ENCODE measurements at places on chromosomes 16 and 17.

GRCh38 chr16:46929378-46930332 is 43.8 kb downstream of the DNAJA2 start:
- no peak for DNase-seq

DNA sequence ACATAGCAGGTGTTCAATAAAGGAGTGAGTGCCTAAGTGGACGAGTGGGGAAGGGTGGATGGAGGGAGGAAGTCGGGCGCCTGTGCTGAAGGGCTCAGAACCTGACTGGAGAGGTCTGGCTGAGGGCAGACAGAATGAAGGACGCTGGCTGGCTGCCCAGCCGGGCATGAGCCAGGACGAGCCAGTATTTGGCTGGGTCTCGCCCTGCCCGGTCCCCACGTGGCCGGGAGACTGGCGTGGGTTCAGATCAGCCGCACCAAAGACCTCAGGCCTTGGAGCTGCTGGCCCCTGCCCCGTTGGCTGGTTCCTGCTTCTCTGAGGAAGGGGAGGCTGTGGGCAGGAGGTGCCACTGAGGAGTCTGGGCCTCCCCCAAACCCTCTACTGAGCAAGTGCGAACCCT is 79.8 kb downstream of the ENGASE start:
- no peak for DNase-seq

DNA sequence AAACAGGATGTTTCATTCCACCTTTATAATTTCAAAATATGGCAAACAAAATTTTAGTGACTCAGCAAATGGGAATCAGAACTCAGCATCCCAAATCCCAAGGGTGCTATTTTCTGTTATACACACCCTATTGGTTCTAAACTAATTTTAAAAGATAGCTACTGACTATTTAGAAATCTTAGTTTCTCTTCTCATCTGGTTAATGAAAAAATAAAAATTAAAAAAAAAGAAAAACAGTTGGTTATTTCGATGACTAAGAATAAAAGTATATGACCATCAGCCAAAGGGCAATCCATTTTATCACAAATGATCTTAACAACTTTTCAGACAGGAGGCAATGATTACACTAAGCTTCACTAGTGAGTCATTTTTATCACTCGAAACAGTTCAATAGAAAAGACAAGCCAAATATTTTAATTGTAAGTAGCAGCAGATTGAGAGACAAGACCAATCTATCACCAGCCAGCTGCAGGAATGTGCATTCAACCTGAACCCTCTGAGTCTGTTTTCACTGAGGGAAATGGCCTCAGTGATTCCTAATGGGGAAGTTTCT is 15.2 kb downstream of the PHLPP2 start:
- peak; percentile 88 for DNase-seq

GRCh38 chr17:49567871-49568694 is 7.6 kb upstream of the NXPH3 start:
- peak; percentile 19 for DNase-seq

GRCh38 chr17:55430541-55431288 is 9.1 kb upstream of the MMD start:
- no peak for DNase-seq

- DNase-seq, result no peak
Measured at GRCh38 chr16:4777339-4778049, 10.5 kb upstream of the ZNF500 start.

GRCh38 chr16:86630471-86630870 is 52.1 kb downstream of the FOXL1 start:
- no peak for DNase-seq

DNA sequence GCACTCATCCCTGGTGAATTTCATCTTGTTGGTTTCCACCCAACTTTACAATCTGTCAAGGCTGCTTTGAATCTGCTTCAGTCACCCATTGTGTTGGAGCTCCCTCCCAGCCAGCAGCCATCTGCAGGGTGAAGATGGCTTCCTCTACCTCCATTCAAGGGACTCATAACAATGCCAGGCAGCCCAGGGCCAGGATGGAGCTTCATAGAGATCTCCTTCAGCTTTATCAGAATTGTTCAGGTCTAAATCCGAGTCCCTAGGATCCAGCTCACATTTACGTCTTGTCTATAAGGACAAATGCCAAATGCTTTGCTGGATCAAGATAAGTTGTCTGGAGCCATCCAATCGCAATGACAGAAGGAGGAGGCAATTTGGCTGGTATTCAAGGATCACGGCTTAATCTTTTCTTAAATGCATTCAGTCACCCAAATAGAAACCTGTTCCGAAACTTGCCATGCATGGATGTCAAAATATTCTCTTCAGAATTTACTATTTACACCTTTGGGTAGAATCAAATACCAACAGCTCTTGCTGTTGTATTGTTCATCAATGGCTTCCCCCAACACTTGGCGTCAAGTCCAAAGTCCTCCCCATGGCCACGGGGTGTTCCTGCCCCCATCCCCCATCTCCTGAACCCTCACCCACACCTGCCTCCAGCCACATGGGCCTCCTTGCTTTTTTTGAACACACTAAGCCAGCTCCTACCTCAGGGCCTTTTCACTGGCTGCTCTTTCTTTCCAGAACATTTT is 3.8 kb upstream of the FAM171A2 start:
- no peak for DNase-seq

DNA sequence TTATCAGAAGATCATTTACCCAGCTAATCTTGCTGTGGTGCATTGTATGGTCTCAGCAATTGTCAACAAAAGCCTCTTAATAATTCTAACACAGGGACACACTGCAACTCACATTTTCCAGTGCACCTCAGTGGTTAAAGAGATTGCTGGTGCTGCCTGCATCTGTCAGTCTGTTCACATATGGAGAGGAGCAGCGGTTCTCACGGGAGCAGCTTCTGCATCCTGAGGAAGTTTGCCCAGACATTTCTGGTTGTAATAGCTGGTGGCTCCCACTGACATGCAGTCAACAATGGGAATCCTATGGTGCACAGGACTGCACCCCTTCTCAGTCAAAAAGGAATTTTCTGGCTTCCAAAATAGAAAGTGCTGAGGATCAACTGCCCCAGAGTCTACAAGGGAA is 7.8 kb downstream of the GGA2 start:
- DNase-seq, result no peak

DNA sequence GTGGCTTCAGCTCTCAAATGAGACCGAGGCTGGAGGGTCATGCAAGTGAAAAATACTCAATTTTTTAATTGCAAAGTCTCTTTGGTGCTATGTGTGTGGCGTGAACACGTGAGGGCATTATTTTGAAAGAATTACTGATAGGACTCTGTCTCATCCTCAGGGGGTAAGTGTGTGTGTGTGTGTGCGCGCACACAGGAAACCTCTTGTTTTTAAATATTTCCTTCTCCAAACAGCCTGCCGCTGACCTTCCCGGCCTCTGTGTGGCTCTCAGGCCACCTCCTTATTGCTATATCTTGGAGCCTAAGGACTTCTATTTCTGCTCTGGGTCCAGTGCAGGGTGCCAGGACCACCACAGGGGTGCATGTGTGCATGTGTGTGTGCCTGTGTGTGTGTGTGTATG is 99.7 kb downstream of the CMIP start:
- DNase-seq, result no peak

DNA sequence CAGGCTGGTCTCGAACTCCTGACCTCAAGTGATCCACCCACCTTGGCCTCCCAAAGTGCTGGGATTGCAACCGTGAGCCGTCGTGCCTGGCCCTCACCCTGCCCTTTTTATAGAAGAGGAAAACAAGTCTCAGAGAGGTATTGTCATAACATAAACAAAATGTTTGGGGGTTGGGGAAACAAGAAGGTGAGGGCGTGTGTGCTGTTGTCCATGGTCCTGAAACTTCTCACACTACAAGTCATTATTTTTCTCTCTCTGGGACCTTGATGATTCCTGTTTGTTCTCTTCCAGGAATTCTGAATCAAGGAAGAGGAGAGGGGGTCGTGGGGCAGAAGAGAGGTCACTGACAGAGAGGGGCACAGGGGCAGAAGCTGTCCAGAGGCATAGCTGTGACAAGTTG is 160.2 kb upstream of the LHX1 start:
- no peak for DNase-seq

DNA sequence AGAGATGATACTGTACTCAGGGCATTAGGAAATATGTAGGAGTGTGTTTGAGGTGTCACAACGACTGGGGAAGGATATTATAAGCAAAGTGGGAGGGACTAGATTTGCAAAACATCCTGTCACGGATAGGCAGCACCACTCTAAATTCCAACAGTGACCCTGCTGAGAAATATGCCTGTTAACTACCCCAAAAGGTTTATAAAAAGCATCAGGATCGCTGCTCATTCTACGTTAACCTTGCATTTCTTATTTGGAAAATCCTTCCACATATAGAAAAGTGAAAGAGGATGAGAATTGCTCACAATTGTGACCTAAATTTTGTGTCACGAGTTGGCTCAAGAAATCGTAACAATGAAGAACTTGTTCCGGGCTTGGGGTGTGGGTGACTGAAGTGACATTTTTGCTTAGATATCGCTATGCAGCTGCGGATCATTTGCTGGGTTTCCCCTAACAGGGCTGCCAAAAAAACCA is 51.6 kb downstream of the N4BP1 start:
- no peak for DNase-seq

DNA sequence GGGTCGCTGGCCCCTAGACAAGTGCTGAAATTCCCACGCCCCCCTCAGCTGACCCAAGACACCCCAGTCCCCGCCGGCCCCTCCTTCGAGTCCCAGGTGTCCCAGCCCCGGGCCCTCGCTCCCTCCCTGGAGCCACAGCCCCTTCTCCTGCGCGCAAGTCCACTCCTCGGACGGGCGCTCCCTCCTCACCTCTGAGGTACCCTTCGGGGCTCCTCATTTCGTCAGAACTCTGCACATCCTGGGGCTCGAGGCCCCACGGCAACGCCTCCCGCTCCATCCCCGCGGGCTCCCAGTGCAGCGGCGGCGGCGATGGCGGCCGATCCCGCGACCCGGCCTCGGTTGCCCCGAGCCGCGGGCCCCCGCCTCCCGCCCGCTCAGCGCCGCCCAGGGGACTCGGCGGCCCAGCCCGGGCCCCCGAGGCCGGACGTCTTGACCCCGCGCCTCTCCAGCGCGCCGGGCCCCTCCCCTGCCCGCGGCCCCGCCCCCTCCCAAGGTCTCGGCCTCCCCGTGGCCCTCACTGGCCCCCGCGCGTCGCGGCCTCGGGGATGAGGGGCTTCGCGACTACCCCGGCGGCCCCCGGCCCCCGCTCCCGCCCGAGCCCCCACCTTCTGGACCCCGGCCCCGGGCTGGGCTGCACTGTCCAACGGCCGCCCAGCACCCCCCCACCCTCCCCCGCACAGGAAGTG is at the start of gene ZNF768:
Gene ZNF768 (minus strand): TSS at position 430 of the 686 bp plus-strand sequence. CDS start 153 bp downstream, at position 277.
- no peak for DNase-seq

DNA sequence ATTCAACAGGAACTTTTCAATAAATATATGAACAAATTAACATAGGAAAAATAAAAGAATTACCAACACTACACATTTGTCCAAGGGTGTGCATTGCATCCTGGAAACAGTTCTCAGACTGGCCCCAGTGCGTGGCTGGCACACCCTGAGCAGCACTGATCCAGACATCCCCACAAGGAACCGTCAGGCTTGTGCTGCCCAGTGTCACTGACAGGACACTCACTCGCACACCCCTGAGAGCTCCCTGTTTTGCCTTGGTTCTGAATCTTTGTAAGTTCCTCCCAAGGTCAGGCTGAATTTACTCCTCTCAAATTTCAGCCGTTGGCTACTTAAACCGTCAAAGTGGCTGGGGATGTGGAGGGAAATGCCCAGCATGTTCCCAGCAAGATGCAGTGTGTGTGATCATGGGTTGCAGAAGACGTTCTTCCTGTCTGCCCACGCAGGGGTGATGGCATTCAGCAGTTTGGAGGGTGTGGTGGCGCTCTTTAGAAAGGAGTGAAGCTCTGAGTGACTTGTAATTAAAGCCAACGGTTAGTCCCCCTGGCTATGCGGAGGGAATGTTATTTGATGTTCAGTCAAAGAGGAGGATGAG is 1.7 kb downstream of the MT2A start:
- no peak for DNase-seq

DNA sequence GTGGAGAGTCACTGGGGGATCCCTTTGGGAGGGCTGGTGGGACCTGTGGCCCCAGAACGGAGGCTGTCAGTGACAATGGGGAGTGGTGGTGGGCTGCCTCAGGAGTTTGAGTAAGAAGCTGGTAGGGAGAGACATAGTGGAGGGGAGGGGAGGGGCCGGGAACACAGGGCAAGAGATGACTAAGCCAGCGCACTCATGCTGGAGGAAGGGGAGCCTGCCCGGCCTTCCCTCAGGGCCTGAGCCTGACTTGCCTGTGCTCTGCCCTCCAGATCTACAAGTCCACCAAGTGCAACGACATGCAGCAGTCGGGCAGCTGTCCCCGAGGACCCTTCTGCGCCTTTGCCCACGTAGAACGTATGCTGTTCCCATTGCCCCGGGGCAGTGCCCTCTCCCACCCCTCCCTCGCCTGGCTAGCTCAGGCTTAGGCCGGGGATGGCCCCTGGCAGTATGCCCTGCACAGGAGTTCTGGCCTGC is 29.3 kb downstream of the UNC13D start:
- no peak for DNase-seq

DNA sequence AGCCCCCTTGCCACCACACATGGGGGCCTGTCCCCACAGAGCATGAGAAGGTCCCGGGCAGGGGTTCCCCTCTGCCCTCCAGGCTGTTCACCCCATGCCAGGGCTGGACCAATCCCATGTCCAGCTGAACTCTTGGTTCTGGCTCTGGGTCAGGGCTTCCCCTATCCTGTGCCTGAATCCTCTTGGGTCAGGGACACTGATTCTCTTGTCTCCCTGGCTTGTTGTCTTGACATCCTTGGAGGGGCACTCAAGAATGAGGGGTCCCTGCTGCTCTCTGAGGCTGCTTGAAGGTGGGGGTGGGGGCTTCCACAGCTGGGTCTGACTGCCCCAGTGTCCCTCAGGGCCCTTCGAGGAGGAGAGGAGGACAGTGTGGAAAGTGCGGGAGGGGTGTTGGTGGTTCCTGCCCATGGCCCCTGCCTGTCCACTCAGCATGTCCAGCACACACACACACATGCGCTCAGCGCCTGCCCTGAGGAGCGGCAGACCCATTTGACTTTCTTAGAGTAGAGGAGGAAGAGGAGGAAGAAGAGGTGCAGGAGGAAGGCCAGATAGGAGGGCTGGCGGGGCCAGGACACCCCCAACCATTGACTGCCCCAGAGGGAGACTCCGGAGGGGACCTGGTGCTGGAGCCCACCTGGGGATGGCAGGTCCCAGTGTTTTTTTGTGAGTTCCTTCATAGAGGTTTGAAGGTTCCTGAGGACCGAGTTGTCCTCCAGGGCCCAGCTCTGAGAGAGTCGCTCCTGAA is 47.0 kb downstream of the TNFRSF13B start:
- no peak for DNase-seq

- DNase-seq, result no peak
Measured at GRCh38 chr16:23843143-23843542, 7.4 kb downstream of the PRKCB start.

DNA sequence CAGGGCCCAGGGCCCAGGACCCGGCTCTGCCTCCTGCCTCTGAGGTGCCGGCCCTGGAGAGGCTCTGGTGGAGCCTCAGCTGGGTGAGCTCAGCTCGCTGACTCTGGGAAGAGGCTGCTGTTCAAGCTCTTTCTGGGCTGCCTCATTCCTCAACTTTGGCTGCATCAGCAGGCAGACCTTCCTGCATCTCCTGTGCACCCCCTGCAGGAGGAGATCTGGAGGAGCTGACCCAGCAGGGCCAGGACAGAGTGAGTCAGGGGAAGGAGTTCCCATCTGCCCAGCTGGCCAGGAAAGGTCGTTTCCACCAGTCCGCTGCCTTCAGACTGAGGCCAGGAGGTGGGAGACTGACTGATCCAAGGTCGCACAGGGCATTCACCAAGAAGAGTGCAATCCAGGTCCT is 10.7 kb downstream of the CRHR1 start:
- DNase-seq, result no peak

GRCh38 chr17:77666881-77667395 is 291.6 kb upstream of the TNRC6C start:
- no peak for DNase-seq

- no peak for DNase-seq
Measured at GRCh38 chr17:47620503-47621245, 29.0 kb upstream of the KPNB1 start.
